Ammon's horn (tissue), 1 donor: ENCODE measurements at places on chromosomes 3 and 15.

DNA sequence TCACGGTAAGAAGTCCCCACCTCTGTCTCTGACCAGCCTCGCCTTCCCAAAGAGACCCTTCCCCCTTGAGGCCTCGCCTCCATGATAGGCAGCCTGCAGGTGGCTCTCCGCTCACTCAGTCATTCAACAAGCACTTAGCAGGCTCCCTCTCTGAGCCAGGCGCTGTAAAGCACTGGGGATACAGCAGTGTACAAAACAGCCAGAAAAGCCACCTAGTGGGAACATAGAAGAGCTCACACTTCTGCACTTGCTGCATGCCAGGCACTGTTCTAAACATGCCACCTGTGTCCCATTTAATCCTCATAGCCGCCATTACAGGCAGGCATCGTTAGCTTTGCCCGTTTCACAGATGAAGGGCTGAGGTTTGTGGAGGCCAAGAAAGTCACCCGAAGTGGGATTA, 56.0 kb downstream of the SEMA3G start:
- DNase-seq = no peak

GRCh38 chr3:139302084-139302800, 41.6 kb upstream of the MRPS22 start:
- no peak for DNase-seq

- DNase-seq = no peak
These were observed 547.7 kb upstream of the MCTP2 start for GRCh38 chr15:93683651-93684050.

DNA sequence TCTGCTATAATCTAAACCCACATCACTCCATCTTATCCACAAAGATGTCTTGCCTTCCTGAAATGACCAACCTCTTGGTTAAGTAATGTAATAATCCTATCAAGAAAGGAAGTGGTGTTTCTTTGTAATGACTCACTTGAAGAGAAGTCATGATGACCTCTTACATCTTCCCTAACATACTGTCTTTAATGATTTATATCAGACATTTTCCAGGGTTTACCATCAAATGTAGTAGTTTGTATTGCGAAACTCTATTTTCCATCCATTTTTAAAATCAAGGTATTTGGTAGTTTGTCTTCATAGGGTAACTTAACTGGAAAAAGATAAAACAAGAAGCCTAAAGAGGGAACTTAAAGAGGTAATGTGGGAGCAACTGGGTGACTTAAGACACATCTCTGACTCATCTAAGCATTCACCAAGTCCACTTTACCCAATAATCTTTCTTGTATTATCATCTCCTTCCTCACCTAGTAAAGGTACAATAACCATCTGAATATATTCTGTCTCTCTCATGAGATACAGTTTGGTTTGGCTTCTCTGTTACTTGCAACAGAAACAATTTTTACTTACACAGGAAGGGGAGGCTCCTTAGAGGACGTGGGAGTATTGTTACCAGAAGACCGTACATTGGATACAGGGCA, 5.7 kb upstream of the MAPK6 start:
- no peak for DNase-seq

DNA sequence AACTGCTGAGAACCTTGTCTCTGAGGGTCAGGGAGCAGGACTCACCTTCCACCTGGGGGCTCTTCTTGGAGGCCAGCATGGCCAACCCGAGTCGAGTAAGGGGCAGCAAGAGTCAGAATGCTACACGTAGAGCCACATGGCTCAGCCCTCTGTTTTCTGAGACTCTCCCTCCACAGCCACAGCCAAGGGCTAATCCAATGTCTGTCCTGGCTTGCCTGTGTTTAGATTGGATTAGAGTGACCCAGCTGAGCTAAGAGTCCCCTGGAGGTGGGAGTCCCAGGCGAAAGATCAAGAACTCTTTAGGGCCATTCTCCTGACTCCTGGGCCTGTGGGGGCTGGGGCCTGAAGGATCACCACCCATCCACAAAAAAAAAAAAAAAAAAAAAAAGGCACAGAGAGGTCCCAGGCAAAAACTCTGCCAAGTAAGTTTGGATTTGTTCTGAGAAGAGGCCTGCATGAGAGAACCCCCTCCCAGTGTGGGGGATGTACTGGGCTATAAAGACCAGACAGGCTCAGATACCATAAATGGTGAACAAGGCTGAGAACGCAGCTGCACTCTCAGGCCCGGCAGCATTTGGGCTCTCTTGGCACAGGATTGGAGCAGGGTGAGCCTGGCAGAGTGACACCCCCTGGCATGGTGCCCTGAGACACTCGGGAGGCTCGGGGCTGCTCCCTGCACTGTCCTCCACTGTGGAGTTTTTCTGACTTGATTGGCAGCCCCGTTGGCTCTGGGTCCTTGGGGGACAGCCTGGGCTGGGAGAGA, 88.0 kb upstream of the OSBPL11 start:
- DNase-seq = peak; percentile 51

GRCh38 chr3:41198526-41198925, 779 bp upstream of the CTNNB1 start:
- DNase-seq = peak; percentile 50

DNA sequence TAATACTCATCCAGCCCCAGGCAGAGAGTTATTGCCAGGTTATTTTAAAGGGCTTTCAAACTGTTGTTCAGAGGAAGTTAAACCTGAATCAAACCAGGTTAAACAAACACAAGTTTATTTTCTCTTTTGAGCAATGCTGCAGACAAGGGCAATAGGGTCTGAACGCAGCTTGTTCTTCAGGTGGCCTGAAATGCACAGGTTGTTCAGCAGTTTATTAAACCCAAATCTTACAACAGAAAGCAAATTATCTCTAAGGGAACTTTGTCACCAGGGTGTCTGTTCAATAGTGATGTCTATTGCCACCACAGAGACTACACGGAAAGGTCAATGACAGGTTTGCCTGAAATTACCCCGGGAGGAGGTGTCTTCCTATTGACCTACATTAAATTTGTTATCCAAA, 134.0 kb downstream of the IL5RA start:
- DNase-seq = no peak

DNA sequence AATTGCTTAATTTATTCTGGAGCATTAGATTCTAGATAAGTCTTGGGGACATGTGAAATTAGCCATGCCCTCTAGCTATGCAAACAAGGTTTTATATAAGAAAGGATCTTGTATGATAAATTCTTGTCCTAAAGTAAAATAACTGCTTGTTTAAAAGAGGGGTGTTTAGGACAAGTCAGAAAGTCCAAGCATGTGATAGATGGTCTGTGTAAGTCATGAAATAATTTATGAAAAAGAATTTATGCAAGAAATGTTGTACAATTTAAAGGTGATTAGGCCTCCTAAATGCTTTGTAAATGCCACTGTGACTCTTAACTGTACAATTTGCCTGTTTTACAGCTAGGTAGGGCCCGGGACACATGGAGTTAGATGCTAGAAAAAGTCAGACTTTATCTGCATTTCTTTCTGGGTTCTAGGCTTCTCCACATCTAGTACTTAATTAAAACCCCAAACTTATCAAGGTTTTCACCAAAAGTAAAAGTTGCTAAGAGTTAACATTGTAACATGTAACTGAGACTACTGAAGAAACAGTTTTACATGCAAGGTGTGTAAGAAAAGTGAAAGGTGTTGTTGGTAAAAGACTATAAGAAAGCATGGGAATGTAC, 13.2 kb downstream of the LINS1 start:
- DNase-seq = no peak

- DNase-seq = no peak
These were observed 106.1 kb upstream of the FRMD4B start for GRCh38 chr3:69491975-69492374.

GRCh38 chr15:37149146-37149545, 48.8 kb upstream of the MEIS2 start:
- no peak for DNase-seq

DNA sequence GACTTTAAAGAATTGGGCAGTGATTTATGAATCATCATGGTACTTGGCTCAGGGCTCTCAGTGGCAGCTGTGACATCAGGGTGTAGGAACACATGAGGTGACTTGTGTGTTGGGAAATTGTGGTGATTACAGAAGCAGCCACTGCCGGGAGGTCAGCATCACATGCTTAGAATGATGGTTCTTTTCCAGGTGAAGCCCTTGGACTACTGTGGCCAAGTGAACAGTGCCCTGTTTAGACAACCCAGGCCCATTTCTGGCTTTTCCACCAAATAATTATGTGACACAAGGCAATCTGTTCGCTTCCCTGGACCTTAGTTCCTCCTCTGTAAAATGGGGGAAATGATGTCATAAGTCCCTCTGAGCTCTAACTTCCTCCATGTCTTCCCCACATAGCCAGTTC, 139.7 kb upstream of the ROPN1 start:
- DNase-seq = no peak

DNA sequence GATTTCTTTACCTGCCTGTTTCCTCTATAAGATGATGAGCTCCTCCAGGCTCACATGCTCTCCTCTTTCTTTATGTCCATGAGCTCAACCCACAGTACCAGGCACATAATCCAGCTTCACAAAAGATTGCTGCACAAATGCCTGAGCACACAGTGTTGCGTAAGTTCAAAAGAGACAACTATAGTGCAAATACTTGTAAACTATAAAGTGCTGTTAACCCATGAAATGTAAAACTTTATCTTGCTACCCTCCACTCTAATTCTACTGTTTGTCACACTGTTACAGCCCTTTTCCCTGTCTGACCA, 101.0 kb upstream of the LPP start:
- DNase-seq = no peak

DNA sequence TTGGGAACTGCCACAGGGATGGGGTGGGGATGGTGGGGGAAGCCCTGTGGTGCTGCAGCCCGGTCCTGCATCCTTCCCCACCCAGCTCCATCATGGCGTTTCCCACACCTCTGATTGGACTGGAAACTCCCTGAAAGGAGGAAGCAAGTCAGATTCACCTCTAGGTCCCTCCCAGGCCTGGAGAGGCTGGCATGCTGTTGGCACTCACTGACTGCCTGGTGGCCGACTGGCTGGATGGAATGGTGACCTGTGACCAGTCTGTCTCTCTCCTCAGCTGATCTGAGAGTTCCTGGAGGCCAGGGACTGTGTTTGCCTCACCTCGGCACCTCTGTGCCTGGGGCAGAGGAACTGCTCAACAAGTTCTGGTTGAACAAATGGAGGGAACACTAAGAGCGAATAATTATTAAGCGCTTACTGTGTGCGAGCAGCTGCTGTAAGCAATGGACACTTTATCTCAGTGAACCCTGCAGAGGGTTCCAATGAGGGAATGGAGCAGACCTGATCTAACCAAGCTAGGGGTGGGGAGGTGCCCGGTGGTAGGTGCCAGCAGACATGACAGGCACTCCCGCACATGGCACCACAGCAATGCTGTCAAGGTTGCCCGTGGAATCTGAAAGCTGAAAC, 3.5 kb upstream of the HHATL start:
- no peak for DNase-seq

- DNase-seq = no peak
These were observed 82.8 kb downstream of the SMAD3 start for GRCh38 chr15:67148196-67148701.

DNA sequence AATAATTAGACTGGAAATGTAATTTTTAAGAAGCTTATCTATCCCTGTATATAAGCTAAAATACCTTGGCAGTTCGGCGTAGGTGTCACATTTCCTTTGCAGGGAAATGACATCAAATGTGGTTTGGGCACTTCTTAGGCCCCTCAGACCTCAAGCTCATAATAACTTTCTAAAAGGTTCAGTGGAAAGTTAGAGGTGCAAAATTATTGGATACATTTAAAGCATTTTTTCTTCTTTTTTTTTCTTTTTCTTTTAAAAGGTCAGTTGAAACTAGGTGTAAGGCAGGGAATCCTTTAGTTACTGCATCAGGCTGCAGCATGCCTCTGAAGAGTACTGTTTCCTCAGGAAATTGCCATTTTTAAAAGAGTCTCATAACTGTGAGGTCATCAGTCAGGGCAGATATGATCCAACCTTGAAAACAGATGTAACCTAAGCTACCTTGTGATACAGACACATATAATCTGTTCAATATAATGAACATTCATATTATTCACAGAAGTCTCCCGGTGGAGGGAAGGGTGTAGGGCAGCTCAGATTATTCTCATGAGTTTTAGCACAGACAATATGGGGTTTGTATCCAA, 4.8 kb downstream of the SACM1L start:
- no peak for DNase-seq

DNA sequence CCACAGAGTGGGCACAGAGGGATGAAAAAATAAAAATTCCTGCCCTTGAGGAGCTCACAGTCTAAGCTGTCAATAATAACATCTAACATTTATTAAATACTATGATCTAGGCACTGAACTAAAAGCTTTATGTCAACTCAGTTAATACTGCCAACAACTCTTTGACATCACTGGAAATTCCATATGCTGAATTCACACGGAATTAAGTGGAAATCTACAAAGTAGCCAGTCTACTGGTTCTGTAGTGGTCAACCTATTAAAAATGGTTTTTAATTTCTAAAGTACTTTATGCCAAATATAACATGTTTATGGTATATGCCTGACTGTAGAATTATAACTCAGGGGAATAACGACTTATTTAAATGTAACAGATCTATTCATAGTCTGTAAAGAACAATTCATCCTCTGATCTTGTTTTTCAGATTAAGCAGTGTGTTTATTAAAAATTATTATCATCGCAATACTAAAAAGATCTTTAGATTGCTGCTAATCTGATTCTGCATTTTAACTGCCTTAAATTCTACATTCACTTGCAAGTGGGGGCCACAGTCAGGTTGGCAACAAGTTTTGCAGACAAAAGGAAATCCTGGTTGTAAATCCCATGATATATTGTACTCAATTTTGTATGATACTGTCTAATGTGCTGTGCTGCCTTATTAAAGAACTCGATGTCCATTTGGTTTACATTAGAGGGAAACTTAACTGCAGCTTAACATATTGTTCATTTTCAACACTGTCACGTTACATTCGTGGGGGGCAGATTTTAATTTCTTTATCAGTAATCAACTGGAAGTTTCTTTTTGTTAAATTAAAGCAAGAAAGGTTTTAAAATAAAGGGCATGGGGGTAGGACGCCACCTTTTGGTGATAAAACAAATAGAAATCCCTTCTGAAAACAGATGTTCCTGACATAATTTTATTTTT, 2.6 kb upstream of the FOXP1 start:
- DNase-seq = peak; percentile 66

DNA sequence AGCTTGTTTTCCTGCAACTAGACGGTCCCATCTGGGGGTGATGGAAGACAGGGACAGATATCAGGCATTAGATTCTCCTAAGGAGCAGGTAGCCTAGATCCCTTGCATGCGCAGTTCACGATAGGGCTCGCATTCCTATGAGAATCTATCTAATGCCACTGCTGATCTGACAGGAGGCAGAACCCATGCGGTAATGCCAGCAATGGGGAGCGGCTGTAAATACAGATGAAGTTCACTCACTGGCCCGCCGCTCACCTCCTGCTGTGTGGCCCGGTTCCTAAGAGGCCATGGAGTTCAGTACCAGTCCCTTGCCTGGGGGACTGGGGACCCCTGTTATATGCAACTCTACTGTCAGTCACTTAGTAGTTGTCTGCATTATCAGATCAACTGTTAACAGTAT, 7.9 kb upstream of the DENND6A start:
- no peak for DNase-seq

GRCh38 chr3:50170689-50171088, 15.6 kb downstream of the SEMA3F start:
- no peak for DNase-seq
